ENCODE measurements at places on chromosomes 7 and 10.

DNA sequence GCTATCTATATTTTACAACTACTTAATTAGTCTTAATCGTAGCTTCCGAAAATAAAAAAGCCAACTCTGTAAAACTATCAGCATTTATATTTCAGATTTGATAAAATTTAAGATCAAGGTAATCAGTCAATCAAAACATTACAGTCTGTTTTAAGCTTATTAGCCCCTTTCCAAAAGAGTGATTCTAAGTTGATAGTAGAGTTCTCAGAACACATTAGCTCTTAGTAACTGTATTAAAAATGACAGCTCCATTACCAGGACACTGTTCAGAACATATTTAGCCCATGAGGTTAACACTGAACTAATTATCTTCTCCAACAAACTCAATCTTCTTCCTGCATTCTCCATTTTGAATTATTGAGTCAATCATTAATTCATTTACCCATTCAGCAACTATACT lies 110.3 kb upstream of the PALS2 start:
- DNase-seq: no peak

DNA sequence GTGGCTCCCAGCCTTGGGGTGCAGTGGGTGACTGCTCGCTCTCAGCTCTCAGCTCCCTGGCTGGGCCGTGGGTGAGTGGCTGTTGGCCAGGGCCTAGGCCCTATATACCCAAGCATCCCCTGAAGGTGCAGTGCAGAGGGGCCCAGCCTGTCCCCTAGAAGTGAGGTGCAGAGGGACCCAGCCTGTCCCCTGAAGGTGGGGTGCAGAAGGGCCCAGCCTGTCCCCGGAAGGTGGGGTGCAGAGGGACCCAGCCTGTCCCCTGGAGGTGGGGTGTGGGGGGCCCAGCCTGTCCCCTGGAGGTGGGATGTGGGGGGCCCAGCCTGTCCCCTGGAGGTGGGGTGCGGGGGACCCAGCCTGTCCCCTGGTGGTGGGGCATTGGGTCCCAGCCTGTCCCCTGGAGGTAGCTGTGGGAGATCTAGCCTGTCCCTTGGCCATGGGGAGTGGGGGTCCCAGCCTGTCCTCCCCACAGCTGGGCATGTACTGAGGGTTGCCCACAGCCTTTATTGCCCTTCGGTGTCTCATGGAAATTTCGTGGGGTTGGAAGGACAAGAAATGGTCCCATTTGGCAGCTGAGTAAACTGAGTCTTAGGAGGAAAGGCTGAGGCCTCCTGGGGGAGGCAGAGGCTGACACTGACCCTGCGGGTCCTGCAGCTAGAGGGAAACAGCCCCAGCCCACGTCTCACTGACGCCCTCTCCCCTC lies 17.5 kb upstream of the LFNG start:
- DNase-seq: no peak

DNA sequence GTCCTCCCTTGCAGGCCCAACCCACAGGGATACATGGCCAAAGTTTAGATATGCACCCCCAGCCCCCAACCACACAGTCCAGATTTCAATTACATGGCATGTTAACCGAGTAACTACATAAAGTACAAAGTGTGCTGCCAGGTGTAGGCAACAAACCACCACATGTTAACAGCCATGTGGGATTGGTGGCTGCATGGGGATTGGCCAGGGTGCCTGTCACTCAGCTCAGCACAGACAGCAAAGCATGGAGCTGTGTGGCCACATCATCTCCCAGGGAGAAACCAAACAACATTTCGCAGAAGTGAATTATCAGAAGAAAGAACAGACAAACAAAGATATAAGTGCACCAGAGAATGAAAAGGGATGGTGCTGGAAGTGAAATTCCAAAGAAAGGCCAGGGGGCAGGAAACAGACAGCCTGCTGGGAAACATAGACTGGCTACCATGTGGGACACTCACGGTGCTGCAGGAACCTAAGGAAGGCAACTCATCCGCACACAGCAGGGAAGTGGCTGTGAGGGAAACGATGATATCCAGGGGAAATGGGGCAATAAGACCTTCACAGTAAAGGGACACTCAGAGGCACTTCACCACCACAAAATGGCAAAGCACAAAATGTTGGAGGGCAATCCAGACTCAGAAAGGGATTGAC lies 171.2 kb downstream of the PTPRN2 start:
- DNase-seq: no peak

- DNase-seq: no peak
These were observed 257.2 kb downstream of the GLRX3 start for GRCh38 chr10:130393342-130393741.

DNA sequence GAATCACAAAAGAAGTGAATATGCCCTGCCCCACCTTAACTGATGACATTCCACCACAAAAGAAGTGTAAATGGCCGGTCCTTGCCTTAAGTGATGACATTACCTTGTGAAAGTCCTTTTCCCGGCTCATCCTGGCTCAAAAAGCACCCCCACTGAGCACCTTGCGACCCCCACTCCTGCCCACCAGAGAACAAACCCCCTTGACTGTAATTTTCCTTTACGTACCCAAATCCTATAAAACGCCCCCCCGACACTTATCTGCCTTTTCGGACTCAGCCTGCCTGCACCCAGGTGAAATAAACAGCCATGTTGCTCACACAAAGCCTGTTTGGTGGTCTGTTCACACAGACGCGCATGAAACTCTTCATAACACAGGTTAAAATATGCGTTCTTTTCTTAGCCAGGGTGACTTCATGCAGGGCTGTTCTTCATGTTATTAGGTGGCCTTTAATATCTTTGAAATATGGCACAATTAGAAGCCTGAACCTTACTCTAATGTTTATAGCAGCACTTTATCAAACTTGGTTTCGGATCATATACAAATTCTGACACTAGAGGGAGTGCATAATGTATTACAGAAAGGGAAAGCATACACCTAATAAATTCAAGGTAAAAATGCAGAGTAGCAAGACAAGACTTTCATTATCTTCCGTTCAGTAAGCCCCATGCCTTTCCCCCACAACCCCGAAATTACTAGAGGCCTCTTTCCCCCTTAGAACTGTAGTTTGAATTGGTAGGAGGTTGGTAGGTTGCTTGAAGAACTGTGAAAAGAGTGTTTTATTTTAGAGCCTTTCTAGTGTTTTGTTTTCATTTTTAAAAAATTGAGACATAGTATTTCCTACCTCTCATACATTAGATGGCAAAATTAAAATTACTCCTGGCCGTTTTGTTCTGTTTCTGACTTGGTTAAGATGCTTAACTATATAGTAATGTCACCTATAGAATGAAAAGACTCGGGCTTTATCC lies 117.9 kb downstream of the NPY start:
- peak; percentile 12 for DNase-seq

- no peak for DNase-seq
These were observed 10.0 kb upstream of the SPOCK2 start for GRCh38 chr10:72098301-72098835.

GRCh38 chr7:73623798-73624668 lies at the start of gene MLXIPL:
Gene MLXIPL, minus strand, starts transcription at chr7:73624522. Its CDS starts 30 bp downstream, at chr7:73624492.
- DNase-seq: peak; percentile 50

GRCh38 chr10:132764108-132764507 lies 21.8 kb downstream of the NKX6-2 start:
- DNase-seq: no peak

GRCh38 chr10:71289421-71290130 lies 29.5 kb upstream of the SLC29A3 start:
- DNase-seq: no peak

GRCh38 chr10:3402187-3402751 lies 229.7 kb upstream of the PITRM1 start:
- DNase-seq: no peak

DNA sequence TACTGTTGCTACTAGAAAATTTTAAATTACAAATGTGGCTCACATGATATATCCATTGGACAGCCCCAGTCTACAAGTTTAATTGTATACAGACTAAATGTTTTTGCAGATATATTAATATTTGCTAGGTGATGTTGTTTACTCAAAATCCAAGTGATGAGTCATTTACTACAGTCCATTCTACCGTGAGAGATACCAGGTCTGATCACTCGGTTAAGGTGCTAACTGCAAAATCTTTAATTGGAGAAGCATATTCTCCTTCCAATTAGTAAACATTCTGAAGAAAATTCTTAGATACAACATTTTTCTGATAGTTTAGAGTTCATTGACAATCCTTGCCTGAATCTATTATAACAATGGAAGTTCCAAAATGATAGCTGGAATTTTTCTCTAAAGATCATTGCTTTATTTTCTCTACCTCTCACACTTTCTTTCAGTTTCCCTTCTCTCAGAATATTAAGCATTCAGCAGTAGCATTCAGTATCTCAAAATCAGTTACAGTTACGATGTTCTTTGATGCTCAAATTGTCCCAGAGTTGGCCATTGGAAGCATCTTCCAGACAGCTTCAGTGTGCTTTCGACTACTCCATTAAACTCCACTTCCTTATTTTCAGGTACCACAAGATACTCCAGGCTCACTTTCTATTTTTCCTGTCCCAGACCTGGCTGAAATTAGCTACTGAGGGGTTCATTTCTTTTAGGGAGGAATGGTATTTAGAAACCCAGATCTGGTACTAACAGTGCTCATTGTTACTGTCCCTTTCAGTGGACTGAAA lies 2.3 kb downstream of the ABCB1 start:
- DNase-seq: no peak

DNA sequence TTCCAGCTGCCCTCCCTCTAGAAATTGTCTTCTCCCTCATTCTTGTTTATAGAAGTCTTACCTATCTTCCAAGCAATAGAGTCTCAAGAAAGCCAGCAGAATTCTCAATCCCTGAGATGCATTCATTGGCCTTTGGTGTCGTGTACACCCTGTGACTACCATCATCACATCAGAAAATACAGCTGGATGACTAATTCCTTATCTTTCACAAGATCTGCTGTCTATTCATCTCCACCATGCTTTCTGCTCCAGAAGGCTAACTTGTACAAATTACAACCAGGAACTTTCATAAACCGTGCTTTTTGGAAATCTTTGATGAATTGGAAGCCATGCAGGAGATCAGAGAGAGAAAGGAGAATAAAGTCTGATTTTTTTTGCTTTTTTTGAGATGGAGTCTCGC lies 1062.9 kb upstream of the GHITM start:
- no peak for DNase-seq

DNA sequence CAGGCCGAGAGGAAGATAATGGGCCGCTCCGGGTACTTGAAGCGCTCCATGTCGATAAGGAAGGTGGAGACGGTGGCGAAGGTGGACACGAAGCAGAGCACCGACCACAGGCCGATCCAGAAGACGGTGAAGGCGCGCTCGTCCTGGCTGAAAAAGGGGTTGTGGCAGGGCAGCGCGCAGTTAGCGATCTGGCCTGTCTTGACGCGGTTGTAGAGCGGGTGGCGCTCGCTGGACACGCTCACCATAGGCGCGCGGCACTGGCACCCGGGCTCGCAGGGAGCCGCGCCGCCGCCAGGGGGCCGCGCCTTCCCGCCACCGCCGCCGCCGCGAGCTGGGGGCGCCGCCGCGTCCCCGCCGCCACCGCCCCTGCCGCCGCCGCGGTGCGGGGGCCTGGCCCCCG lies 1.6 kb downstream of the FZD8 start:
- DNase-seq: peak; percentile 72

GRCh38 chr7:50806143-50806542 lies 23.4 kb upstream of the GRB10 start:
- no peak for DNase-seq

DNA sequence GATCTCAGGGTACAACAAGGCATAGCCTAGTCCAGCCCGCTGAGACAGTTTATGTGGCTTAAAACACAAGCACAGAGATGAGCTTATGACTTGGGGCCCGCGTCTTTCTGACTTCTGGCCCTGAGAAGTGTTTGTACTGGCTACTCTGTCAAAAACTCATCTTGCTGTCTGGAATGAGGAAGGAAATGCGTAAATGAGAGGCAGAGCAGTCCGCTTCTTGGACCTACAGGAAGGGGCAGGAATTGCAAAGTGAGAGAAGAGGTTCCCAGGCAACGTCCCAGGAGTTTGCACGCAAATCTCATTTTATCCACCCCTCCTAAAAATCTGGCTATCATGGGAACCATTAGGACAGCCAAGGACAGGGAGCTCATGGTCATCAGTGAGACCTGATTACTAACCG lies 5.5 kb downstream of the ANXA11 start:
- peak; percentile 84 for DNase-seq

- DNase-seq: no peak
These were observed 9.0 kb downstream of the OAT start for GRCh38 chr10:124409696-124410095.

- no peak for DNase-seq
These were observed 114.9 kb upstream of the RAB11FIP2 start for GRCh38 chr10:118161461-118162246.

GRCh38 chr7:91264924-91265681 lies 870 bp downstream of the FZD1 start:
- DNase-seq: peak; percentile 74

GRCh38 chr7:92656121-92656520 lies 65.9 kb upstream of the FAM133B start:
- DNase-seq: no peak

DNA sequence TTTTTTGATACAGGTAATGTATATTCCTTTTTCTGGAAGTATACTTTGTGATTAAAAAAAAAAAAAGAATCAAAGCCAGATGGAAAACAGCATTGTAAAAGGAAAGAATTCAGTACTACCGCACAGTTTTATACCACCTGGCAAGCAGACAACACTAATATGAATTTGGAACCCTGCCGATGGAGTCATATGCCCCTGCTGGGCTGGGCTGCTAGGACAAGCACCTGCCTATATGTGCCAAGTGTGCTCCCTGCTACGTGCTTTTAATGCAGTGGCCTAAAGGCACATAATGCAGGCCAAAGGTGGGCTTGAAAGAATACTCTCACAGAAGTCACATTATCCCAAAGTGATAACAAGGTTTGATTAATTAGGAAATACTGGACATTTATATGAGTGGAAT lies 29.8 kb upstream of the WAC start:
- peak; percentile 8 for DNase-seq

GRCh38 chr7:91396-92175 lies 100.8 kb upstream of the FAM20C start:
- DNase-seq: no peak

DNA sequence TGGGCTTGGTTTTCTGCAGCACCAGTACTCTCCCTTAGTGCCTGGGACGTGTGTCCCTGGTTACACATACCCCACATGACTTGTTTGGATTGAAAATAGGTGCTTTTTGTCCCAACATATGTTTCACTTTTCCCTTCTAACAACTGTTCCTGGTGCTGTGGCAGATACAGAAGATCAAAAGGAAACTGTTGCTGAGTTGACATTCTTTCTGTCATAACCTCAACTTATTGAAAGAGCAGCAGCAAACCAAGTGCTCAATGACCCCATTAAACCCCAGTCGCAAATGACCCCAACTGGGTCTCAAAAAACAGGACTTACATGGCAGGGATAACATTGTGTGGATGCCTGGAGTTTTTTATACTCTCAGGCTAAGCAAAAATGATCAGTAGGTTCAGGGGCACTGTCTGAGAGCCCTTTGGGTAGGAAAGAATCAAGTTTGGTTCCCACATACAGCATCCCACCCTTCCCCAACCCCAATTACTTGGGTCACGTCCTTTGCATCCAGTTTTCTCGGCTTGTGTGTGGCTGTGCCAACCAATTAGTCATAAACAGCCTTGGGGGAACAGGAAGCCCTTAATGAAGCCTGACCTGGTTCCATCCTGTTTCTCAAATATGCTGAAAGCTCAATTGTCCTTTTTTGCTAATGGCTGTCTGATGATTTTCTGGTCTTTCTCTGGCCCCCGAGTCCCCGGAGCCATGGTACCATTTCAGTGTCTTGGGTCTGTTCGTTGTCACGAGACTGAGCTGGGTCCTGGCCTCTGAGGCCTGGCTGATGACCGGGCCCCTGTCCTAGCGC lies 4.9 kb downstream of the HKDC1 start:
- DNase-seq: peak; percentile 62

Measured in EL (cell line).